ENCODE measurements at places on chromosomes 7 and 10. TPM values are rescaled to one million over a fixed set of nuclear protein-coding genes. Genes with fewer than 3 reads are reported as not detected.

TMEM196 gene
- 1.5 TPM for total RNA-seq

SP8 gene
- total RNA-seq = not detected

OPN1SW gene
- not detected for total RNA-seq

HOXA7 gene
- 0.58 TPM for total RNA-seq

SPDYE11 gene
- total RNA-seq = not detected

CYP2C9 gene
- not detected for total RNA-seq

SPDYE2 gene
- not detected for total RNA-seq

HPSE2 gene
- total RNA-seq = not detected

SUV39H2 gene
- 6.8 TPM for total RNA-seq

PLXNA4 gene
- total RNA-seq = 20.1 TPM

RAPGEF5 gene
- total RNA-seq = 0.85 TPM

SLC26A5 gene
- total RNA-seq = not detected

SHTN1 gene
- total RNA-seq = 1.3 TPM

UCMA gene
- total RNA-seq = not detected

CC2D2B gene
- not detected for total RNA-seq

PTEN gene
- total RNA-seq = 82.0 TPM

PLEKHS1 gene
- total RNA-seq = not detected

CYP2C19 gene
- total RNA-seq = not detected

COL28A1 gene
- total RNA-seq = under 0.01 TPM

NUPR2 gene
- total RNA-seq = not detected

WNT2 gene
- 0.12 TPM for total RNA-seq

TSPAN15 gene
- total RNA-seq = 4.0 TPM

PDZD7 gene
- 0.35 TPM for total RNA-seq

KLF6 gene
- total RNA-seq = 37.5 TPM

RET gene
- total RNA-seq = 0.35 TPM

PRTFDC1 gene
- 9.6 TPM for total RNA-seq

FKBP6 gene
- not detected for total RNA-seq

COL26A1 gene
- total RNA-seq = not detected

TFEC gene
- total RNA-seq = not detected

HOXA4 gene
- total RNA-seq = not detected

FAM13C gene
- 1.3 TPM for total RNA-seq

CRYGN gene
- total RNA-seq = under 0.01 TPM

PRSS2 gene
- total RNA-seq = not detected

TUBB8 gene
- total RNA-seq = not detected

CPN1 gene
- total RNA-seq = not detected

TCAF2 gene
- 1.8 TPM for total RNA-seq

ZNRF2 gene
- total RNA-seq = 4.0 TPM

SFTPA1 gene
- not detected for total RNA-seq

AZGP1 gene
- 0.09 TPM for total RNA-seq
